ENCODE measurements at places on chromosomes 13 and 19.

- DNase-seq = no peak
Observed at GRCh38 chr13:48653472-48653939, at the start of gene CYSLTR2. CYSLTR2 (plus strand) TSS chr13:48653929; CDS start chr13:48706818, 52,889 bp downstream.

GRCh38 chr19:12778905-12779161 is 3.5 kb upstream of the HOOK2 start:
- DNase-seq = no peak

DNA sequence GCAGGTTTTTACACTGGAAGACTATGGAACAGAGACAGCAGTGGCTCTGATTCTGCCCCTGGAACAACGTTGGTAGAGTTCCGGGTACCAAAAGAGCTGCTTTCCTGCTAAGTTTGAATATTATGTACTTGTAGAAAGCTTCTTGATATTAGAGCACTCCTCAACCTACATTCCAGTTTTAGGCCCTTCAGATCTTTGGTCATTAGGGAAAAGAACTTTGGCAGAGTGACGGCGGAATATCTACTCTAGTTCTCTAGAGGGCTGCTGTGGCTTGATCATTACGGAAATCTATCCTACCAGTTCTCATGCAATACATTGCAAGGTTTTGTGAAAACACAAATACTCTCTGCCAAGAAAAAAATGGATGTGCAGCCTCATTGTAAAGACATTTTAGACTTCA is 415.7 kb downstream of the DIAPH3 start:
- no peak for DNase-seq

DNA sequence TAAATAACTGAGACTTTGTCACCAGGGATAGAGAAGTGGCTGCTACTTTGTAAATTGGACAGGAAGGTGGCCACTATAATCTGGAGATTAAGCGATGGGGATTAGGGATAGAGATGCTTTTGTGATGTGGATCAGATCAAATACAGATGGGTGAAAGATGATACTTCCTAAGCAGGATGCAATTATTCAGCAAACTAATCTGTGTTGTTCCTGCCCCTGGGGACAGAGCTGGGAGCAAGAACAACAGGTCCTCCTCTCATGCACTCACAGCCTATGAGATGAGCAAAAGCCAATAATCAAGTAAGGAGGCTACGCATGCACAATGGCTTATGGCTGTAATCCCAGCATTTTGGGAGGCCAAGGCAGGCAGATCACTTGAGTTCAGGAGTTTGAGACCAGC is 4.6 kb downstream of the RGL3 start:
- DNase-seq = no peak

DNA sequence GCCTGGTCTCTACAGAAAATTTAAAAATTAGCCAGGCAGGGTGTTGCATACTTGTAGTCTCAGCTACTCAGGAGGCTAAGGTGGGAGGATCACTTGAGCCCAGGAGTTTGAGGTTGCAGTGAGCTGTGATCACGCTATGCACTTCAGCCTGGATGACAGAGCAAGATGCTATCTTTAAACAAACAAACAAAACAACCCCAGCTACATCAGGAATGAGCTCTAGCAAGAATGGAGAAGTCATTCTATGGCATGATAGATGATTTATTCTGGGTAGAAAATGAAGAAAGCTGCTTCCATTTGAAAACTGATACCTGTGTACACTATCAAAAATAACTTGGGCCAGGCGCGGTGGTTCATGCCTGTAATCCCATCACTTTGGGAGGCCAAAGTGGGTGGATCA is 15.8 kb upstream of the SHISA2 start:
- no peak for DNase-seq

- no peak for DNase-seq
Observed at GRCh38 chr13:32031815-32032370, 319 bp downstream of the FRY start.

DNA sequence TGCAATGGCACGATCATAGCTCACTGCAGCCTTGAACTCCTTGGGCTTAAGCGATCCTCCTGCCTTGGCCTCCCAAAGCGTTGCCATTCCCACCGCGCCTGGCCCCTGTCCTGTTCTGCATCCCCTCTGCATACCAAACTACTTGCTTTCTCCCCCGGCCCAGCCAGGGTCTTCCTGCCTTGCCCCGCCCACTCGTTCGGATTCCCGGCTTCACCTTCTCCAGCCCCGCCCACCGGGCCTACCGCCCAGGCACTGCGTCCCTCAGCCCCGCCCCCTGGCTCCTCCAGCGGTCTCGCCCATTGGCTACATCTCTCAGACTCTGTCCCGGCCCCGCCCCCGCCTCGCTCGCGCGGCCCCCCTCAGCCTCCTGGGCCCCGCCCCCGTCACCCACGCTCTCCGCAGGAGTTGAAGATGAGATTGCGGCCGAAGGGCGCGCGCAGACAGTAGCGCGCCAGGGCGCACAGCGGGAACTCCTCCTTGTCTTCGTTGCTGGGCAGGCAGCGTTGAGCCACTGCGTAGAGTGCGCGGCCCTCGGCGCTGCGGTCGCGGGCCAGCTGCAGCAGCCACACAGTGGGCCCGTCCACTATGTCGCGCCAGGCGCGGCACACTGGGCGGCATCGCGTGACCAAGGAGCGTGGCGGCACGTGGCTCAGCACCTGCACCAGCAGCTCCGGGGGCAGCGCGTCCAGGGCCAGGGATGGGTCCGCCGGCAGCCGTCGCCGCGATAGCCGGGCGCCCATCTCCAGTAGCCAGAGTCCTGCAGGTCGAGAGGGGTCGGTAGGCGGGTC is 19.0 kb downstream of the MRPS12 start:
- peak; percentile 52 for DNase-seq

DNA sequence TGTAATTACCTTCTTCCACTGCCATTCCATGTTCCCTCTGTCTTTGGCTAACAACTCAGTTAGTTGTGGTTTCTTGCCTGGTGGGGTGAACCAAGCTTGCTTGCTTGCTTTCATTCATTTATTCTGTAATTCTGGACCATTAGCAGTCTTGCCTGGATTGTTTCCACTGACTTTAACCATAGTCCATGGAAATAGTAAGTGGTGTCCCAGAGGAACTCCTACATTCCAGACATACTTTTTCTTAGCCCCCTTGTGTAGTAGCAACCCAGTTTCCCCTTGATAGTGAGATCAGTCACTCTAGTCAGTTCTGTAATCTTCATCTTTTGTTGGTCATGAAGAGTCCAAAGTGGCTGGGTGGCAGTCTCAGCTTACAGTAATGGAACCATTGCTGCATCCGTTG is 23.2 kb downstream of the PDS5B start:
- DNase-seq = no peak

GRCh38 chr13:20114066-20114610 is 46.7 kb downstream of the GJA3 start:
- no peak for DNase-seq

- DNase-seq = no peak
Observed at GRCh38 chr19:51422053-51422448, 4.6 kb upstream of the SIGLEC10 start.

- no peak for DNase-seq
Observed at GRCh38 chr19:49853852-49854377, 3.0 kb downstream of the PTOV1 start.

GRCh38 chr19:46447006-46447405 is 18.3 kb upstream of the PNMA8C start:
- no peak for DNase-seq

GRCh38 chr19:7199613-7200533 is 94.3 kb downstream of the INSR start:
- DNase-seq = no peak

GRCh38 chr13:114119196-114119595 is 13.2 kb downstream of the RASA3 start:
- DNase-seq = no peak

DNA sequence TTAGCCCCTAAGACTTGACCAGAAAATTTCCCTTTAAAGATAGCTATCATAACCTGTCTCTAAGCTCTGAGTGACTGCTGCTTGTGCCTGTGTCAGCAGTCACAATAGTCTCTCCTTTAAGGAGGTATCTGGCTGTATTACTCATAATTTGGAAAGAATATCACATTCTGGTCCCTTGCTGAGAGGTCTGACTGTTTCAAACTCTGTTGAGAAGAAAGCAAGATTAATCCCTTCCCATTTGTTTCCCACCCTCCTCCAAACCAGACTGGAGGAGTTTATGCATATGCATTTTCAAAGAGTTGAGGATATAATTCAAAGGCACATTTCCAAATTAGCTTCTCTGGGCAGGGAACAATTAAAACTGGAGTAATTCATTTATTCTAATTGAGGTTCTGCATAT is 2.3 kb downstream of the HTR2A start:
- no peak for DNase-seq

GRCh38 chr13:91690944-91691343 is 292.5 kb downstream of the GPC5 start:
- no peak for DNase-seq

DNA sequence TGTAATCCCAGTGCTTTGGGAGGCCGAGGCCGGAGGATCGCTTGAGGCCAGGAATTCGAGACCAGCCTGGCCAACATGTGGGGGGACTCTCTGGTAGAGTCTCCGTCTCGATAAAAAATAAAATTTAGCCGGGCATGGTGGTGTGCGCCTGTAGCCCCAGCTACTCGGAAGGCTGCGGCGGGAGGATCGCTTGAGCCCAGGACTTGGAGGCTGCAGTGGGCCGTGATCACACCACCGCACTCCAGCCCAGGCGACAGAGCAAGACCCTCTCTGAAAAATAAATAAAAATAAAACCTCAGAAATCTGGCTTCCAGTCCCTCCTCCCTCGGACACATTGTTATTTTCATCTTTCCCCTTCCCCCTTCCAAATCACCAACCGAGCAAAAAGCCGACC is 332 bp downstream of the IRGQ start:
- no peak for DNase-seq

GRCh38 chr19:590396-590745 is 690 bp downstream of the HCN2 start:
- no peak for DNase-seq

DNA sequence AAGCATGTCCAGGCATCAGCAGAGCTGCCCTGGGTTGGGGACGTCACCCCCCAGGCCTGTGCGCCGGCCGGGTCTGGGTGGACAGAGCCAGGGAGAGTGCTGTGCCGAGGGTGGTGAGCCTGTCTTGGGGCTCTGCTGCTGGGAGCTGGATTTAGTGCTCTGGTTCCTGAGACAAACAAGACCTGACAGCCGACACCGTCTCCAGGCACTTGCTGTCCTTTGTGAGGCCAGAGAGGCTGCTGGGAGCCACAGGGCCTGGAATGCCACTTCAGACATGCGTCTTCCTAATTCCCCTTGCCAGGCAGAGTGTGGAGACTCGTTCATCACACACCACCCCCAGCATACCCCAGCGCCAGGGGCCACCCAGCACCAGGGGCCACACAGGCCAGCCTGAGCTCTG is 165.8 kb downstream of the KDM4B start:
- DNase-seq = no peak

GRCh38 chr19:39165857-39166256 is 30.9 kb upstream of the NCCRP1 start:
- DNase-seq = no peak

DNA sequence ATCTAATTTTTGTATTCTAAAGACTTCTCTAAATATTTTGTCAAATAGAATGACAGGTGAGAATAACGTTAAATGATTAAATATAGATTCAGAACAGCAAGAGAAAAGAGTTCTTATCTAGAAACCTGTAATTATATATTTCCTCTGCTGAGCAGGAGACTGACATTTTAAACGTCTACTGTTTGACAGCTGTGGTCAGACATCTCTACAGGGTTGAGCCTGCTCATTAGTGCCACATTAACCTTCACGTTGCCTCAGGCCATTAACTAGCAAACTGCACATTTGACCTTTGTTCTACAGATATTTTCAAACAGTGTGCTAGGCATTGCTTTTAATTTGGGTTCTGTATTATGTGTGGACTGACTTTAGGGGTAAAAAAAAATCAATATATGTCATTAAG is 347.5 kb downstream of the GPC5 start:
- DNase-seq = no peak

GRCh38 chr19:15613338-15613737 is 1.7 kb upstream of the CYP4F8 start:
- DNase-seq = no peak

- no peak for DNase-seq
Observed at GRCh38 chr19:56960959-56961543, 120.5 kb upstream of the PEG3 start.

- DNase-seq = no peak
Observed at GRCh38 chr13:112897956-112898620, 70.9 kb upstream of the MCF2L start.

DNA sequence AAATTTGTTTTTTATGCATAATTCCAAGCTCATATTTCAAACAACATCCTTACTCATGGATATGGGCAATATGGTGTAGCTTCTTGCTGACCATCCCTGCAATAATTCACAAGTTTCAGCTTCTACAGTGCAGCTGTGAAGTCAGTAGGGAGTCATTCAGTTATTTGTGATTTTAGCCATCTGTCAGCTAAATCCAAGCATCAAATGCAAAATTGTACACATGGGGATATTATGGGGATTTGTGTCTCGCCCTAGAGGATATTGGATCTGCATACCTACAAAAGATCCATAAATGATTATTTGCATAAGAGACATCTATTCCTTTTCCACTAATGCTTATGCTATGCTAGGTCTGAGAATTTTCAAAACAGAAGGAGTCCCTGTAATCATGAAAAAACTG is 217.9 kb upstream of the SLITRK5 start:
- no peak for DNase-seq

DNA sequence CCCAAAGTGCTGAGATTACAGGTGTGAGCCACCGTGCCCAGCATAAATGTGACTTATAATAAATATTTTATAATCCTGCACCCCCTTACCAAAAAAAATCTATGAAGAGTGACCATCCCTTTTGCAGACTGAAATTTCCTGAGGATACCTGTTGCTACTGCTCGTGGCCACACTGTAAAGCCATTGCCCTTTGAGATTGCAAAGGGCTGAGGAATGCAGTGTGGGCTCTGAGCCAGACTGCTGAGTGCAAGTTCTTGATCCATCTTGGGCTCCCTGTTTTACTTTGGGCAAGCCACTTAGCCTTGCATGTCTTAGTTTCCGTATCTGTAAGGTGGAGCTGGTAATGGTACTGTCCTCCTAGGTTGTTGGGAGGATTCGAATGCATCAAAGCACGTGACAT is 23.4 kb downstream of the SIPA1L3 start:
- DNase-seq = no peak

- no peak for DNase-seq
Observed at GRCh38 chr13:31956980-31957644, 74.5 kb upstream of the FRY start.

- no peak for DNase-seq
Observed at GRCh38 chr19:2308114-2308556, at the start of gene LINGO3. LINGO3 (minus strand) TSS chr19:2308154; CDS start chr19:2291776, 16,378 bp downstream.

DNA sequence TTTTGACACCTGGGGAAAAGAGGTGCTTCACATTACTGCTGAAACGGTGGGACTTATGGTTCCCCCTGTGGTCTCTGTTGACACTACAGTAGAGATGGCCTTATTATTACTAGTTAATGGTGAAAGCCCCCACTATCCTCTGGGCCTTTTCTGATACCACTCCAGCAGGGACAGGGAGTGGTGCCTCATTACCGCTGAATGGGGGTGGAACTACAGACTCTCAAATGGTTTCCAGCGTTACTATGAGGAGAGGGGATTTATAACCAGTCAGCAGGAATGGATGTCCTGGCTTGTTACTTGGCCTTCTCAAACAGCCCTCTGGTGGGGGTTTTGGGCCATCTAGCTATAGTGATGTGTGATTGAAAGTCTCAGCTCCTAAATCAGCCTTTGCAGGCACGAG is 96.7 kb upstream of the DIAPH3 start:
- no peak for DNase-seq

GRCh38 chr13:109043636-109044035 is 414.2 kb downstream of the MYO16 start:
- no peak for DNase-seq

GRCh38 chr19:12884627-12884925 is 2.4 kb downstream of the KLF1 start:
- no peak for DNase-seq

- no peak for DNase-seq
Observed at GRCh38 chr13:95360464-95361097, 59.3 kb upstream of the ABCC4 start.

All from thoracic aorta (tissue), 2 donors.